SK-N-DZ (cell line): ENCODE measurements at places on chromosomes 16 and 17.

GRCh38 chr16:17622366-17622765 lies 151.6 kb upstream of the XYLT1 start:
- no peak for DNase-seq

DNA sequence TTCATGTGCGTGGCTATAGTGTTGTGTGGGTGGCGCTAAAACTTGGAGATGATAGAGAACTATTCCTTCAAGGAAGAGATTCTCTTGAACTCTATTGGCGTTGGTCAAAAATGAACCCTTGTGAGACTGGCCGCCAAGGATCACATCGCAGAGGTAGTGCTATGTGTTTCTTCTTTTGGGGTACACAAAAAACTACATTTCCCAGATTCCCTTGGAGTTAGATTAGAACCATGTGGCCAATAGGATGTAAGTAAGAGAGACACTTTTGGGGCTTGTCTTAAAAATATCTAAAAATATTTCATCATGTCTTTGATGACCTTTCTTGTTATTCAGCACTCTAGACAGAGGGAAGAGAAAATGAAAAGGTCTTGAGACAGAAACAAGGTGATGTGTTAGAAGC lies 25.4 kb upstream of the DYNLRB2 start:
- DNase-seq, result no peak

DNA sequence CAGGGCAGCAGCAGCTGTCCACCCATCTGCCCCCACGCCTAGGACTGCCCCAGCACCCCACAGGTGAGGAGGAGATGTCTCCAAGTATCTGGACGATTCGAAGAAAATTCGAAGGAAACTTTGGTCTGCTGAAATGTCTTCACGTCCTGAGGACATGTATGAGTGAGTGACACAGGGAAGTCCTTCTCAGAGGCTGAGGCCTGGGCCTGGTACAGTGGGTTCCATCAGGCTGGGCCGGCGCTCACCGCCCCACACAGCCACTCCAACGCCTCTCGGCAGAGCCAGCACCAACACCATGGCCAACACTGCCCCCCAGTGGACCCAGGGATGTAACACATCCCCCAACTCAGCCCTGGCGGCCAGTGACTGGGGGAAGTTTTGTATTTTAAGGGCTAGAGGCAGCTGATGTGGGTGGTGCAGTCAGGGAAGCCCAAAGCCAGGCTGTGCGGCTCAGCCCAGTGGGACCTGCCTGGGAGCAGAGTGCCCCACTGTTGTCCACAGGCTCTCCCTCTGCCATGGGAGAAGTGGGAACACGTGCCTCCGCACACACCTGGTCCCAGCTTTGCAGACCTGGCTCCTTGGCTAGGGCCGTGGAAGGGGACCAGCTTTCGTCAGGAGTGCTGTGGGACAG lies 55.8 kb upstream of the FASN start:
- DNase-seq, result peak; percentile 76

DNA sequence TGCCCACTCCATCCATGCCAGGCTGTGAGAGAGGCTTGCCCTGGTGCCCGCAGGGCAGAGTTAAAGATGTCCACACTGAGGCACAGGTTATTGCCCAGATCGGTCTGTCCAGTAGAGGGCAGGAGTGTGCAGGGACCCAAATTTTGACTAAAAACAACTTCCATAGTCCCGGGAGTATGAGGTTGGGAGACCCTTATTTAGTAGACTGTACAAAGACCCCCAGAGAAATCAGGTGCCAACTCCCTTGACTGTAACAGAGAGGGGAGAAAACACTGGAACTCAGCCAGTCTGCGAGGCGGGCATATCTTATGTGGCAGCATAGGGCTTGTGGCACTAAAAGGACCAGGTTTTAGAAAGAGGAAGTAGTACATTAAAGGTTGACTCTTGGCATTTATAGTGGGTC lies 43.4 kb downstream of the HNF1B start:
- DNase-seq, result no peak

- no peak for DNase-seq
Observed at GRCh38 chr17:30921544-30922196, at the start of gene ADAP2. ADAP2 (plus strand) TSS chr17:30921945; CDS start chr17:30922015, 70 bp downstream.

DNA sequence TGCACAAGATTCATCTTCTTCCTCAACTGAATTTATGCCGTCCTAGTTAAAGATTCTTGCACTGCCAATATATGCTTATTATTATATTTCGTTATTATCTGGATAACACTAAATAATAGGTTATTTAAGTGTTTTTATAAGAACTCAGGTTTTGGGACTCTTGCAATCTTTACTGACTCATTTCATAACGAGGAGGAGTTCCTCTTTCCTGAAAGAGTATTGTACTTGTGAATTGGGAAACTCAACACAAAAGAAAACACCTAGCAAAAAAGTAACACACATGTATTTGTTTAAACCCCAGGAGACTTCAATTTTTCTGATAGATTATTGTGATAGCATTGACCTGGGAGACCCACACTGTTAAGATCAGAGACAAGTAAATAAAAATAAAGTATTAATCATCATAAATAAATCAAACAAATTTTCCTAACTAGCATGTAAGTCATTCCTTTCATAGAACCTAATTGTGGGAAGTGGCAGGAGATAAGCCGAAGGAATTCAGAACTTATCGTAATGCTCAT lies 505.8 kb downstream of the KCNJ2 start:
- DNase-seq, result no peak

GRCh38 chr16:73124097-73124652 lies 76.2 kb upstream of the ZFHX3 start:
- DNase-seq, result peak; percentile 38

GRCh38 chr17:1957037-1957436 lies 68.1 kb downstream of the RTN4RL1 start:
- DNase-seq, result no peak

GRCh38 chr16:86611525-86611855 lies 33.1 kb downstream of the FOXL1 start:
- DNase-seq, result no peak

GRCh38 chr17:63490329-63490728 lies 13.5 kb downstream of the ACE start:
- DNase-seq, result peak; percentile 58

DNA sequence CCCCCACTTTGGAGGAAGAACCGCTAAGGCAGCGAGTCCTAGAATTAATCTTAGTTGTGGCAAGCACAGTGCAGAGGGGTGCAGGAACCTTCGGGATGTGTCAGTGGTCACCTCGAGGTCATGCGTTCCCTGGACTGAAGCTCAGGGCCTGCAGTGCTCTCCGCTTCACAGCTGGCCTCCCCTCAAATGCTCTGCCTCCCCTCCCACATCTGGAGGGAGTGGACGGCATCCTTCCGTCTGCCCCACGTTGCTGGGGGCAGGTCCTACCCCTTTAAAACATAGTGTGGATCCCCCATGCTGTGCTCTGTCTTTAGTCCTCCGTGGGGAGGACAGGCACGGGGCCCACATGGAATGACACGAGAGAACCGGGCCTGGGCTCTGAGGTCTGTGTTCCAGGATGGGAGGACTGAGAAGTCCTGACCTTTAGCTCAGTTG lies 99.5 kb upstream of the CDC42EP4 start:
- no peak for DNase-seq

- DNase-seq, result no peak
Observed at GRCh38 chr17:78422267-78422605, 43.8 kb downstream of the PGS1 start.

DNA sequence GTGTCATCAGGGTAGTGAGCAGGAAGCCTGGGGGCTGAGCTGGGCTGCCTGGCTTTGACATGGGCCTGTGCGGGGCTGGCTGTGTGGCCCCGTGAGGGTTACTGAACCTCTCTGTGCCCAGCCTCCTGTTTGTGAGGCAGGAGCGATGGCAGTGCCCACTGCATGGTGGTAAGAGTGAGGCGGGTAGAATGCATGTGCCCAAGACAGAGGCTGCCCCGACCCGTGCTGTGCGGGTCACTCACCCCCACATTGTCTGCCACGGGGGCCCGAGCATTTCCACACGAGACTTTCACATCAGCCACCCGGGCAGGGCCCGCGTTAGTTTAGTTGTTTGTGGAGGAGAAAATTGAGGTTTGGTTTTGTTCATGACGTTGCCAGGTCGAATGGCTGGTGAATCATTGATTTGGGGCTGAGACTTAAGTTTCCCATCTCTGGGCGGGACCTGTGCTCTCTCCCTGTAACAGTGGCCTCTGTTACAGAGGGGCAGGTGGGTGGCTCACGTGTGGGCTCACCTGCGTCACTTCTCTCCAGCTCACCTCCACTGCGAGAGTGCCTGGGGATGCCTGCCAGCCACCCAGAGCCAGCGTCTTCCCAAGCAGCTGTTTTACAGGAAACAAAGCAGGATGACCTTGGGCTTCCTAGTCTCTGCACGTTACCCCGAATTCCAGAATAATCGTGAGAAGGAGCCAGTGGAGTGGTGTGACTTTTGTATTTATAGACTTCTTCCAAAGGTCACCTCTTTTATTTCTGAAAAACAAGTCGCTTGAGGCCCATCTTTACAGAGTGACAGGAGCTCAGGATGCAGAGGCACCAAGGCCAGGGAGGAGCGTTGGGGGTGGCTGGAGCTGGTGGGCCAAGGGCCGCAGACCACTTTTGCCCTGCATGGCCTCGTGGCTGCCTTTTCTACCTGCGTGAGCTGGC lies 150.6 kb downstream of the RPTOR start:
- DNase-seq, result no peak

DNA sequence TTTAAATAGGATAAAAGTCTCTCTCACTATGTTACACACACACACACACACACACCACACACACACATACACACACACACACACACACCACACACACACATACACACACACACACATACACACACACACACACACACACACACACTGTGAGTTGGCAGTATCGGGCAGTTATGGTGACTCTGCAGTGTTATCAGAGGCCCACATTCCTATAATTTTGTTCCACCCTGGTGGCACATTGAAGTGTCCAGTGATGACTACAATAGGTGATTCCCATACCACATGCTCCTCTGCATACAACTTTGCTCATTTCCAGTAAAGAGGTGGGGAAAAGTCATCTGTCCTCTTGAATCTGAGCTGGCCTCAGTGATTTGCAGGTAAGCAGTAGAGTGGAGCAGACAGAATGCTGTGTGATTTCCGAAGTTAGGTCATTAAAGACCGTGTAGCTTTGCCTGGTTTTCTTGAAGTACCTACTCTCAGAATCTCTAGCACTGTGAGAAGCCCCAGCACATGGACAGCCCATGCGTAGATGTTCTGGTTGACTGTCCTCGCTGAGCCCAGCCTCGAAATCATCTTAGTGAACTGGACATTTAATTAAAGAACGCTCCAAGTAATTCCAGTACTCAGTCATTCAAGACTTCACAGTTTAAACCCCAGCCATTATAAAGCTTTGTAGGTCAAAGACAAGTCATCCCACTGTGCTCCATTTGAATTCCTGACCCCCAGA lies 836.6 kb upstream of the SOX9 start:
- no peak for DNase-seq
